ENCODE measurements at places on chromosomes 3 and 15.

GRCh38 chr3:2300938-2301337 is 202.3 kb downstream of the CNTN4 start:
- DNase-seq = no peak

DNA sequence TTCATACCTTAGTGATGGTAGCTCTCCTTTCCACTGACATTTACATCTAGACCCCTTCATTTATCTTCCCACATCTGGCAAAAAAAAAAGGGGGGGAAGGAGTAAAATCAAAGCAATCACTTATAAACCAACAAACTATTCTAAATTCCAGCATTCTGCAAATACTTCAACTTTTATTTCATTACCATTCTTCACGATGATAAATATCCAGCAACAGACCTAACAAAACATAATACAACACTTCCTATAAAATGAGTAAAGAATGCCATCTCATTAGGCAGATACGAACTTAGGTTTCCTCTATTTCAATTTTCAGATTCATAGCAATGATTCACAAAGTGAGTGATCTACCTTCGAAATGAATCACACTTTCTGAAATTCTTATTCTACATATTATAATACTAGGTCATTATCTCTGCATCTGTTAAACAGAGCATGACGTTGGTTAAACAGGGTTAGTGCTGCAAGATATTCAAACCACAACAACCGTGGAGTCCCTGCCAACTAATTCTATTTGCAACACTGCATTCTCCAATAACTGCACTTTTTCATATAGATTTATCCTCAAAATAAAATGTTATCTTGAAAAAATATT is at the start of gene LRRFIP2:
TSS of gene LRRFIP2 (minus strand) at position 51 of the 595 bp plus-strand sequence. CDS start 25,599 bp downstream, outside the sequence.
- DNase-seq = no peak

- DNase-seq = no peak
Observed at GRCh38 chr3:143207338-143207961, 87.9 kb downstream of the CHST2 start.

DNA sequence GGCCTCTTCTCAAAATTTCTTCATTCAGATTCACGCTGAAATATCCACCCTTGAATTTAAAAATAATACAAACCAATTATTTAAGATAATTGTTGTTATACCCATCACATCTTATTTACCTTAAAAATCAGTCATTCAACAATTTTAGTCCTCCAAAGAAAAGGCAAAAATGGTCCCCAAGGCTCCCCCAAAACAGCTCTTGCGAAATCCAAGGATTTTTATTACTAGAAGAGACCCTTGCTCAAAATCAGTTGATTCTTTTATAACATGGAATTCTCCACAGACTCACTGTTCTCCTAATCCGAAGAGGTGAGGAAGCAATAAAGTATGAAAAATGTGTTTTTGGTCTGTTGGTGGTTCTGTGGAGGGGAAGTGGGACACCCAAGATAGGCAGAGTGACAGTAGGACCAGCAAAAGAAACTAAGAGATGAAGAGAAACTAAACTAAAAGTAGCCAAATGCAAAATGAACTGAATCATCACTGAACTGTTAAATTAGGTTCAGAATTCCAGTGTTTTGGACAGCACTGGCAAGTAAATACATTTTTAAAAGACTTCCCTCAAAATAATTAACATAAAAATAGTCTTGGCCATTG is 19.1 kb upstream of the PLCH1 start:
- DNase-seq = no peak

GRCh38 chr15:46080016-46080415 is 445.2 kb downstream of the SQOR start:
- DNase-seq = no peak

- DNase-seq = no peak
Observed at GRCh38 chr3:141413391-141413790, 45.1 kb downstream of the ZBTB38 start.

DNA sequence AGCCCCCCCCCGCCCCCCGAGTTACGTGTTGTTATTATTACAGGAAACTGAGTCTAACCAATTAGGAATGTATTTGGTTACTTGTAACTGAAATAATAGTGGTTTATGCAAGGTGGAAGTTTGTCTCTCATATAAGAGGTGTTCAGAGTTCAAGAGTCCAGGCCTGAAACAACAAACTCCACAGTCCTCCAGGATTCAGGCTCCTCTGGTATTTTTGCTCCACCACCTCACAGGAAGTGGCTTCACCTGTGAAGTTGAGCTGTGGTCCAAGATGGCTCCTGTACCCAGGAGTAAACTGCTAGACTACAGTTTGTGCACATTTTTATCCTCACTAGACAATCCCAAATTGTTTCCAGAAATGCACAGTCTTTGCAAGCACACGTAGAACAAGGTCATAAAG is 27.3 kb downstream of the MOBP start:
- DNase-seq = no peak

DNA sequence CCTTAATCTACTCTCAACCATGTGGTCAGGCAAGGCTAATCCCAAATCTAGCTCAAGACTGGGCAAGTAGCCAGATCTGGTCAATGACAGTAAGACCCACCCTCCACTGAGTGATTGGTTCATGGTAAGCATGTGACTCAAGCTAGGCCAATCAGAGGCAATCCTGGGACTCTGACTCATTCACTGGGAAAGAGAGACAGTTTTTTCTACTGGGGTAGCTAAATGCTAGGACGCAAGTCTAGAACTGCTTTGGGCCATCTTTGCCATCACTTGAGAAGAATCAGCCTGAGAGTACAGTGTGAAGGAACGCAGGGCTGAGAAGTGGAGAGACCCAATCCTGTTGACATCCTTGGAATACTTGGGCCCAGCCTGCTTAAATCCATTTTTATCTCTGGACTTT is 9.4 kb upstream of the RAD18 start:
- DNase-seq = no peak

GRCh38 chr3:44120721-44121582 is 120.7 kb upstream of the TOPAZ1 start:
- DNase-seq = no peak

GRCh38 chr15:32733281-32733680 is 15.5 kb downstream of the GREM1 start:
- DNase-seq = no peak

- no peak for DNase-seq
Observed at GRCh38 chr15:64314456-64314855, 41.5 kb downstream of the CSNK1G1 start.

DNA sequence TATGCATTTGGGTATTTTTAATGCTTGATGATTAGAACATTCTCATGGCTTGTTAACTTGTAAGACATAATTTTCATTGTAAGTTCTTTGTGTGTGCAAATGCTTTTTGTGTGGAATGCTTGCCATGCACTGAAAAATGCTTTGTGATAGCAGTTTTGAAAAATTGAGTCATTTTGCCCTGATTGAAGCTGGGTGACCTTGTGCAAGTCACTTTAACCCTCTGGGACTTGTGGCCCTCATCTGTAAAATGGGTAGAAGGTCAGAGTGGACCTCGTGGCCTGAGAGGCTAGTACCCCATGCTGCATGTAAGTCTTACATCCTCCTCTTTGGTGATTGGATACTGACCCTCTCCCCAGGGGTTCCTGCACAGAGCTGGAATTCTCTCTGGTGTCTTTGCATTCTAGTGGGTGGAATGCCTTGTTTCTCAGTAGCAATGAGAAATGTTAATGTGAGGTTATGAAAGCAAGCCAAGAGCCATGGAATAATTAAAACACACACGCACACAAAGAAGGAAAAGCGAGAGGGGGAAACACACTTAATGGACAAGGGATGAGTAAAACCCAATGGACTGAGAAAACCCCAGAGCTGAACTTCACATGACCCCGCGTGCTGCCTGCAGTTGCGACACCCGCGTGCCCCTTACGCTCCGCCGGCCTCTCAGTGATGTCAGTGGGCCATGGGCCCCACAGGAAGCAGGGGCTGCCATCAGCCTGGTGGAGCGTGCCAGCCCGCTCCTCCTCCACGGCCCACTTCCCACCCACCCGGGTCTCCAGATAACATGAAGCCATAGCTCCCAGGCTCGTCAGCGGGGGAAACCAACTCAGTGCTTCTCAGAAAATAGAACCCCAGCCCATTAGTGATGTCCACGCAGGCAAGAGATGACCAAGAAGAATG is 44.0 kb downstream of the SMAD3 start:
- no peak for DNase-seq

DNA sequence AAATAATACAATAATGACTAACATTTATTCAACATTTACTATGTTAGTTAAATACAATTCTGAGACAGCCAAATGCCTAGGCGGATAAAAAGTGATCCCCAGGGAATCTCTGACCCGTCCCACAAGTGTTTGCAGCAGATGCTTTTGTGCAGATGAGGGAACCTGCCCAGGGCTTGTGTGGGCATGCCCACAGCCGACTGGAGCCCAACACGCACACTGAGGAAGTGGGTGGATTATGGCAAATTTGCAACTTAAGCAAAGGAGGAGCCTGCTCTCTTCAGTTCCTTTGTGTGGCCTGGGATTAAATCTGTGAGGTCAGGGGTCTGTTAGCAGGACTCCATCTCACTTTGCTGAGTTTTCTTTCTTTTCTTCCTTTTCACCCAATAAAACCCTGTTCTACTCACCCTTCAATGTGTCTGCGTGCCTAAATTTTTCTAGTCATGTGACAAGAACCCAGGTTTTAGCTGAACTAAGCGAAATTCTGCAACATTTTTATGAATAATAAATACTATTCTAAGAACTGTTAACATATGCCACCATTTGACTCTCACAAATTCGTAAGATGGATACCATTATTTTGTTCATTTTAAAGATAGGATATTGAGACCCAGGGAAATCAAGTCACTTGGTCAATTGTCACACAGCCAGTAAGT is 13.9 kb upstream of the RTP1 start:
- no peak for DNase-seq

- DNase-seq = no peak
Observed at GRCh38 chr3:178343433-178344038, 192.7 kb upstream of the KCNMB2 start.

DNA sequence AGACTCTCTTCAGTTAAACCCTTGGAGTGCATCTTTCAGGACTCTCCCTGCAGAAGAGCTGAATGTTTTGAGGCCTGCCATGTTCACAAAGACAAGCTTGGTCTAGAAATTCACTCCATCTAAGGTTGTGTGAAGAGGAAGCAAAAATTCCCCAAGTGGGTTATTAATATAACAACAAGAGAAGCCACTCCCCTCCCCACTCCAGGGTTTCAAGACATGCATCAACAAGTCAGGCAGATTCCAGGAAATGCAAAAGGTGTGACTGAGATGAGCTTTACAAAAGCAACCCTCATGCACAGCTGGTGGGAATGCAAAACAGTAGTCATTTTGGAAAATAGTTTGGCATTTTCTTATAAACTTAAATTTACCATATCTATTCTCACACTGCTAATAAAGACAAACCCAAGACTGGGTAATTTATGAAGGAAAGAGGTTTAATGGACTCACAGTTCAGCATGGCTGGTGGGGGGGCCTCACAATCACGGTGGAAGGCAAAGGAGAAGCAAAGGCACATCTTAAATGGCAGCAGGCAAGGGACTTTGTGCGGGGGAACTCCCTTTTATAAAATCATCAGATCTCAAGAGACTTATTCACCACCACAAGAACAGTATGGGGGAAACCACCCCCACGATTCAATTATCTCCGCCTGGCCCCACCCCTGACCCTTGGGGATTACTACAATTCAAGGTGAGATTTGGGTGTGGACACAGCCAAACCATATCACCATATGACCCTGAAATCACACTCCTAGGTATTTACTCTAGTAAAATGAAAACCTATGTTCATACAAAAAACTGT is 31.3 kb downstream of the TARS3 start:
- DNase-seq = no peak

DNA sequence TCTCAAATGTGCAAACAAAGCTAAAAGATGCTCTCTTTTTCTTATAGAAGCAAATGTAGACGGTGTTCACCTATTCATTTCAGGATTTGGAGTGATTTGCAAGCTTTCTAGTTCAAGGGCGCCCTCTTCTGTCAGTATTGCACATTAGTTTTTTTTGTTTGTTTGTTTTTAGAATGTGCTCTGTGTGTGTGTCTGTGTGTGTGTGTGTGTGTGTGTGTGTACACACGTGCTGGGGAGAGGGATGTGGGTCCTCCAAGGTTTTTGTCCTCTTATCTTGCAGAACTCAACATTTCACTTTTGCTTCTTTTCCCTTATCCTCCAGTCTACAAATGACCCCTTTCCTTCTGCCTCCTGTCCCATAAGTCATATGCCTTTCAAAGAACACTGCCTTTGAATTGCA is 23.5 kb downstream of the DNAH1 start:
- DNase-seq = peak; percentile 42

DNA sequence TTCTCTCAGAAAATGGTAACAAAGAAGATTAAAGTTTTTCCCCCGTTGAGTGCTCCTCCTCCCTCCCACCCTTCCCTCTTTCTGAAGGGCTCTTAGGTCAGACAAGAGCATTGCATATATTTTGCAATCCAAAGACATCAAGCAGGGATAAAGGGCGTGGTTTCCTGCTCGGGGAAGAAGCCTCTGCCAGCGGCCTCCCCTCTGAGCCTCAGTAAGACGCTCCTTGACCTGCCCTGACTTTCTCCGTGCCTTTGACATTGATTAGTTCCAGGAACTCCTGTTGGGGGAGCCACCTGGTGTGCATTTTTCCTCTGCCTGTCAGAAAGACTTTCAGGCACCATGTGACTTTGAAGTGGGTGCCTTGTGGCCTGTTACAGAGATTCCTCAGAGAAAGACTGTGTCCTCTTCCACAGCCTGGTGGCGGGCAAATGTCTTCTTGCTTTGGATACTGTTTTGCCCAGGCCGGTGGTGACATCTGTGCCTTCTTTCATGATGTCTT is 87.2 kb upstream of the TBL1XR1 start:
- no peak for DNase-seq

GRCh38 chr3:73380735-73381532 is 243.8 kb downstream of the PDZRN3 start:
- DNase-seq = no peak

DNA sequence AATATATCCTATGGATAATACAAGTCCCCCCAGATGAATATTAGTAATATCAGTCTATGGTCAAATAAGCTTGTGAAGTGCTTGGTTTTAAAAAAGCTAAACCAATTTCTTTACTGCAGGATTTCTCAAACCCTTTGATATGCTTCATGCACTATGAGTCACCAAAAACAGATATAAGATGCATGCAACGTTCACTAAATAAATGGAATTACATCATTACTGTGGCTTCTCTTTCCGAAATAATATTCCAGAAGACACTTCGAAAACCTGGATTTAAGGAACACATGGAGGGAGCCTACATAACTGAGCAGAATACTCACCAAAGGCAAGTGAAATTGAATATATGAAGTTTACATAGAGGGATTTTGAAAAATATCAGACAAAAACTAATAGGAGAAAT is 126.3 kb upstream of the ABI3BP start:
- DNase-seq = no peak

Data from activated CD4-positive, CD25-positive, alpha-beta regulatory T cell treated with anti-CD3 and anti-CD28 coated beads, Interleukin-2, amount 50 U/mL, for 16 hours (primary cell).